ENCODE measurements at places on chromosomes 7 and 10.

DNA sequence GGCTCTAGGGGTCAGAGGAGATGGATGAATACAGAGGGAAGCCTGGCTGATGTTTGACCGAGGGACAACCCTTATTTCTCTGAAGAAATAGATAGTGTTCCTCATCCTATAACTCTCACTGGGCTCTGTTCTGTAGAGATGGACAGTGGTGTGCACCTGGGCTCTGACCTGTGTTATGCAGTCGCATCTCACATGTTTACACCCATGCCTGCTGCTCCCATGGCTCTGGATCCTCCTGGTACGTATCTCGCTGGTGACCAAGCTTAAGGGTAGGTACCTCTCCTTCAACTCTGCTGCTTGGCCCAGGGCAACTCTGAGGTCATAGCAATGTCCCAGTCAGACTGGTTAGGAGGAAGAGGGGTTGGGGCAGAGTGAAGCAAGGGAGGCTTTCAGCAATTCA lies 42.8 kb downstream of the ADRA2A start:
- DNase-seq = no peak

DNA sequence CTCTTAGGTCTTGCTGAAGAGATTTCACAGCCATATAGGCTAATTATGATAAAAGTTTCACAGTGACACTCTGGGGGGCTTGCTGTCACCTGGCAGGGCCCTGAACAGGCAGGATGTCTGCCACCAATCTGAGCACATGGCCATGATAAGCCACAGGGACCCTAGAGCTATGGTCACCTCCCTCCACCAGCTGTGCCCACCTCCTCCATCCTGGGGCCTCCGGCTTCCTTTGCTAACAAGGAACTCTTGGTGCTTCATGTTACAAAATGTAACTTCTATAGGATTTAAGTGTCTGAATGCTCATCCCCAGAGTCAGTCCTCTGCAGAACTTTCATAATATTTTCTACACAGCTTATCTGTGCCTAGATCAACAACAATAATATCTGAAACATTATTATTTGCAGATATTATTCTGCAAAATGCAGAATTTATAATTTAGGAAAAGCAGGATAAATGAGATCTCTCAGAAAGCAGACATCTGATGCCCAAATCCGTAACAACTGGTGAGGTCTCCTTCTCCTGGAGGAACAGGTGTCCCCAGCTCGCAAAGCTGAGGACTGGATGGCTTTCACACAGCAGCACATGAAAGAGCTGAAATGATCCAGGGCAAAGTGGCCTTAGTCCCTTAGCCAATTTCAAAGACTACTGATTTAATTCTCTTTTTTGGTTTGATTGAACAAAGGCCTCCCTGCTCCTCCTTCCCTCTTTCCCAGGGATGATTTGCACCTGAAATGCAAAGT lies 287.0 kb upstream of the AOAH start:
- no peak for DNase-seq

GRCh38 chr7:135771961-135772638 lies 23.5 kb upstream of the FAM180A start:
- peak; percentile 85 for DNase-seq

DNA sequence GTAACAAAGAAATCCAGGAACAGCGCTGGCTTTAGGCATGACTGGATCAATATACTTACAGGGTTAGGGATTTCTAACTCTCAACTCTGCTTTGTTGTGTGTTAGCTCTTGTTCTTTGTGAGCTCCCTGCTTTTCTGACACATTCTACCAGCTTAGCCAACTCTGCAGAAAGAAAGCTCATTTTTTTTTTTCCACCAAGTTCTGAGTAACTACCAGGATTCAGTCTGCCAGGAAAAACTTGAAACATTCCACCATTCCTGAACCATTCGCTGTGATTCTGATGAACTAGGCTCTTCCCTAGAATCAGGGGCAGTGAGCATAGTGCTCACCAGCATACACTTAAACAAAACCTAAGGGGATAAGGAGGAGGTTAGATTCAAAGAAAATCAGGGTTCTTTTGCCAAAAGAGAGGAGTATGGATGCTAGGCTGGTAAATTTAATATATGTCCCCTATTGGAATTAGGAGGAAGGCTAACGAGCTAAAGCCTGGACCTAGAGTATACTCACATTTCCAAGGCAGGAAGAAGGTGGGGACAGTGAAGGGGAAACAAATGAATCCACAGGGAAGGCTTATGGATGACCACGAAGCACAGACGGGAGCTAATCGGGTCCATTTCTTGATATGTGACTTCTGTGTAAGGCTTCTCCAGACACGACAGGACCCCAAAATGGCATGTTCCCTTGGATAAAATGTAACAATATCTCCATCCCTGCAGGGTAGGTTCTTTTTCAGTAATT lies 183.4 kb downstream of the PRKG1 start:
- peak; percentile 47 for DNase-seq
